Aorta (tissue), 5 donors: ENCODE measurements at places on chromosomes 11 and 22. TPM values are rescaled to one million over a fixed set of nuclear protein-coding genes. Genes with fewer than 3 reads are reported as not detected.

DNA sequence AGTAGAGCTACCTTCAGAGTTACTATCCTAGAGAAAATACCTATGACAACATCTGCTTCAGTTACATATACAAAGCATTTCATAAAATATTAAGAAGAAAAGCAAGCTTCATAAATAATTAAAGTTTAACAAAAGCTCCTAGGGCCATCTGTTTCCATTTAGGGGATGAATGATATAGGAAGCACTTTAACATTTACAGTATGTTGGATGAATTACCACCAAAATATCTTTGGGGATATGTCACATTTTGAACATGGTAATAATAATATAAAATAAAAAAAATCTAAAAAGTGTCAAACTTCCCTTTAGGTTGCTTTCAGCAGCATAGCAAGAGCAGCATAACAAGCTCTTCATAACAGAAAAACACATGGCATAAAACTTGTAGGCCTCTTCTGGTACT lies 104.6 kb downstream of the ATG16L2 start:
- H3K27ac ChIP-seq = no peak overlapping the region
- no peak overlapping the region for H3K4me3 ChIP-seq
- no peaks in the 10 kb centered on the region for H3K27me3 ChIP-seq
- DNase-seq = no peak
- no peaks in the 10 kb centered on the region for H3K36me3 ChIP-seq
- H3K4me1 ChIP-seq = no peaks in the 10 kb centered on the region

DNA sequence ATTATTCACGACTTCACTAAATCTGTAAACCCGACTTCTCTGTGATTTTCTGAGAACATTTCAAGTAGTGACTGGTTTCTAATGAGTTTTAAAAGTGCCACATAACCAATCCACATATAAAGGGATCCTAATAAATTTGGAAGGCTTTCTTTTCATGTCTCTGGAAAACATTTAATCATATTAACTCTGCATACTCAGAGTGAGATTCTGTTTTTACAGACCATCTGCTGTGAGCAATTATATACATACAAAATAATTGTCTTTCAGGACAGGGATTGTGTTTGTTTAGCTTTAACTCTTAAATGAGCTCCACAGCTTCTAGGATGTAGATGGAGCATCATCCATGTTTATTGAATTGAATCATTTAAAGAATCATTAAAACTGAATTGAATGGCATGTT lies 65.1 kb downstream of the PRMT3 start:
- H3K36me3 ChIP-seq = no peaks in the 10 kb centered on the region
- no peaks in the 10 kb centered on the region for H3K4me1 ChIP-seq
- no peak for DNase-seq
- no peak overlapping the region for H3K4me3 ChIP-seq
- H3K27me3 ChIP-seq = no peaks in the 10 kb centered on the region

DNA sequence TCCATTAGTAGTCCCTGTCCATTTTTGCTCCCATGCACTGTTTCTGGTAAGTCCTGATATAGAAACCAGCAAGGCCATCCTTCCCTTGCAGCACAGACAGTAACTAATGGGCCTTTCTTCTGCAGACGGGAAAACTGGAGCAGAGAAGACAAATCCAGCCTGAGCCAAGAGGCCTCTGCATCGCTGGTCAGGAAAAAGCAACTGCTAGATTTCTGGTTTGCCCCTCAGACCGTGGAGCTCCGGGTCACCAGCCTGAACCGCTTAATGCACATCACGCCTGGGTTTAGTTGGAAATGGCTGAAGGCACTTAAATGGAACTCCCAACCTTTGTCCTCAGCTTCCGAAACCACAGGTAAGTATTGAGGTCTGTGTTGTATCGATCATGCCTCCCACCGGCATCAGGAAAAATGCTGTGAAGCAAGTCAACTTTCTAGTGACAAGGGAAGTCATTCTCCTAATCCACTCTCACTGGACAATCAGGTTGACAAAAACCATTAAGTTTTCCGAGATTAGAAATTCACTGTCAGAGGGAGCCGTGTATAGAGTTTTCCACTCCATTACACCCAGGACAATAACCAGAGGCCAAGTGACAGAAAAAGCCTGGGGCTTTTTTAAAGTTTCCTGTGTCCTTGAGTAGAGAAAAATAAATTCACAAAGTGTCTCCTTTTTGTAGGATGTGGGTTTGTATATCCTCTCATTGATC lies 14.8 kb upstream of the LMO2 start:
- H3K36me3 ChIP-seq = no peaks in the 10 kb centered on the region
- H3K4me3 ChIP-seq = no peak overlapping the region
- no peak overlapping the region for H3K27ac ChIP-seq
- DNase-seq = no peak
- H3K4me1 ChIP-seq = no peaks in the 10 kb centered on the region

GRCh38 chr11:1618231-1618630 lies 3.7 kb downstream of the KRTAP5-4 start:
- no peaks in the 10 kb centered on the region for H3K36me3 ChIP-seq
- H3K27me3 ChIP-seq = no peaks in the 10 kb centered on the region
- H3K4me1 ChIP-seq = no peaks in the 10 kb centered on the region
- DNase-seq = no peak
- no peak overlapping the region for H3K27ac ChIP-seq

- H3K4me3 ChIP-seq = no peak overlapping the region
- no peak for DNase-seq
These were observed 2.1 kb upstream of the TTLL12 start for GRCh38 chr22:43188829-43189545.

DNA sequence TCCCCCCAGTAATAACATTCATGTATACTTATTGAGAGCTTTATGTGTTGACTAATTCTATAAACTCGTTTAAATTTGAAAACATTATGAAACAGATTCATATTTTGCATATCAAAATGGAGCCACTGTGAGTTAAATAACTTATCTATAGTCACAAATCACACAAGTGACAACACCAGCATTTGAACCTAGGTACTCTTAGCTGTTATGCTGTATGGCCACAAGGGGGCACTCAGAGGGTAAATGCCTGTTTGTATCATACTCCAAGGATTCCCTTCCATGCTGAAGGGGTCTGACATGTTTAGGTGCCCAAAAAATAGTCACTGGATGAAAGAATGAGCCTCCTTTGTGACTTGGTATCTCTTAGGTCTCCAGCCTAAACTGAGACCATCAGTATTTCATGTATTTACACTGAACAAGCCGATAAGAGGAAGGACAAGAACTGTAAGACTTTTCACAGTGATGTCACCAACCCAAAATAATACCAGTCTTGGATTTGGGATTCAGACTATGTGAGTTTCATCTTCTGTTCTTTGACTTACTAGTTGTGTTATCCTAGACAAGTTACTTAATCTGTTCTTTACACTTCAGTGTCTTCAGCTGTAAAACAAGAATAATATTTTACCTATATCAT lies 12.2 kb upstream of the OR52D1 start:
- H3K27ac ChIP-seq = no peak overlapping the region
- DNase-seq = peak; percentile 53
- H3K36me3 ChIP-seq = no peaks in the 10 kb centered on the region
- no peaks in the 10 kb centered on the region for H3K27me3 ChIP-seq
- H3K4me3 ChIP-seq = no peak overlapping the region

- no peak overlapping the region for H3K27ac ChIP-seq
- no peaks in the 10 kb centered on the region for H3K27me3 ChIP-seq
- H3K4me3 ChIP-seq = no peak overlapping the region
- peak; percentile 14 for DNase-seq
These were observed 60.5 kb upstream of the FGF3 start for GRCh38 chr11:69879729-69880005.

DNA sequence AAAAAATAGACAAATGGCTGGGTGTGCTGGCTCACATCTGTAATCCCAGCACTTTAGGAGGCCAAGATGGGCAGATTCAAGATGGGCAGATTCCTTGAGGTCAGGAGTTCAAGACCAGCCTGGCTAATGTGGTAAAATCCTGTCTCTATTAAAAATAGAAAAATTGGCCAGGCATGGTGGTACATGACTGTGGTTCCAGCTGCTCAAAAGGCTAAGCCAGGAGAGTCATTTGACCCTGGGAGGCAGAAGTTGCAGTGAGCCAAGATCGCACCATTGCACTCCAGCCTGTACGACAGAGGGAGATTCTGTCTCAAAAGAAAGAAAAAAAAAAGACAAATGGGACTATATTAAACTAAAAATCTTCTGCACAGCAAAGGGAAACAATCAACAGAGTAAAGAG lies 55.4 kb downstream of the USP35 start:
- no peak overlapping the region for H3K4me3 ChIP-seq
- peak overlapping the region; percentile 33 for H3K27ac ChIP-seq
- no peaks in the 10 kb centered on the region for H3K27me3 ChIP-seq
- peaks cover 3% of the 10 kb centered on the region for H3K36me3 ChIP-seq
- no peak for DNase-seq

Gene PHETA2
- total RNA-seq = 24.4 TPM

Gene NAALAD2
- 0.42 TPM for total RNA-seq

Gene OR4D5
- not detected for total RNA-seq

Gene P2RX3
- not detected for total RNA-seq

Gene MMP12
- 1.4 TPM for total RNA-seq
